ENCODE measurements at places on chromosomes 5 and 9. TPM values are rescaled to one million over a fixed set of nuclear protein-coding genes. Genes with fewer than 3 reads are reported as not detected.

SPATA9 gene
- total RNA-seq, result not detected

TRIM14 gene
- total RNA-seq, result 5.0 TPM

ARID3C gene
- not detected for total RNA-seq

DNA sequence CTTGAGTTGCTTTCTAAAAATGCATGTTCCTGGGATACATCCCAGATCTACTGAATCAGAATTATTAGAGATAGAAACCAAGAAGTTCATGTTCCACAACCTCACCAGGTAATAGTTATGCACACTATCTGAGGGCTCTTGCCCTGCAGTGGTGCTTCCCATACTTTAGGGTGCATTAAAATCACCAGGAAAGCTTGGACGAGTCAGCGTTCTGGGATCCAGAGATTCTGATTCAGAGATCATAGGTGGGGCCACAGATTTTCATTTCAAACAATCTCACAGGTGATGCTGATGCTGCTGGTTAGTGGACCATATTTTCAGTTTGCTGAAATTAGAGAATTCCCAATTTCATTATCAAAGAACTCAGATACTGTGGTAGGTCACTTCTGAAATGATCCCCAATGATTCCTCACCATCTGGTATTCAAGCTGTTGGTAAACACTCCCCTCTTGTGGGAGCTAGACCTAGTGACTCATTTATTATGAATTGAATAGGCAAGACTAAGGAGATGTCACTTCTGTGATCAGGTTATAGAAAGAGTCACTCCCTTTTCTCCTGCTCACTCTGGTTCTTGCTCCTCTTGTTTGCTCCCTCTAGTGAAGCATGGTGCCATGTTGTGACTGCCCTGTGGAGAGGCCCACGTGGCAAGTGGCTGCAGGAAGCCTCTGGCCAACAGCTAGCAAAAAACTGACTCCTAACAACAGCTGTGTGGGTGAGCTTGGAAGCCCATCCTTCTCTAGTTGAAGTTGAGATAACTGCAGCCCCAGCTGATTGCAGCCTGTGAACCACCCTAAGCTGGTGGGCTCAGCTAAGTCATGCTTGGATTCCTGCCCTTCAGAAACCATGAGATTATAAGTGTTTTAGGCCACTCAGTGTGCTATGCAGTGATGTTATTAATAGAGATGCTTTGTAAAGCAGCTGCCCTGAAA, 59.8 kb downstream of the SH3TC2 start:
- no peak for DNase-seq

- DNase-seq, result no peak
Measured at GRCh38 chr9:96122751-96123150, 179.2 kb downstream of the HSD17B3 start.

GRCh38 chr9:98178874-98179850, 13.3 kb downstream of the CORO2A start:
- no peak for DNase-seq

- DNase-seq, result no peak
Measured at GRCh38 chr5:166758151-166758550, 1533.3 kb upstream of the WWC1 start.

DNA sequence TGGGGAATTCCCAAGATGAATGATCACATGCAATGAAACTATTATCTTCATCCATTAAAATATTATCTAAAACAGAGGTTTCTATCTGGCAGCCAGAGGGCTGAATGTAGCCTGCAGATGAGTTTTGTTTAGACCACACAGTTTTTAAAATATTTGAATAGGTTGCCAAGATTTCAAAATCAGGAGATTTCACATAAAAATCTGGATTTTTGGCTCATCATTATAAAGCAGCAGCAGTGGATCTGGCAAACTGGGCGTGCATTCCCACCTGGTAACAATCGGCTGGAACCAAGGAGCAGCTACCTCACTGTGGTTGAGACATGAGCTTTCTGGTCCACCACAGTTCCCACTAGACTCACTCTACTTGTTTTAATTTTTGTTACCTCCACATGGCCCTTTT, 155.1 kb downstream of the BNC2 start:
- peak; percentile 44 for DNase-seq

- DNase-seq, result no peak
Measured at GRCh38 chr5:137935694-137936093, 46.4 kb downstream of the PKD2L2 start.

DNA sequence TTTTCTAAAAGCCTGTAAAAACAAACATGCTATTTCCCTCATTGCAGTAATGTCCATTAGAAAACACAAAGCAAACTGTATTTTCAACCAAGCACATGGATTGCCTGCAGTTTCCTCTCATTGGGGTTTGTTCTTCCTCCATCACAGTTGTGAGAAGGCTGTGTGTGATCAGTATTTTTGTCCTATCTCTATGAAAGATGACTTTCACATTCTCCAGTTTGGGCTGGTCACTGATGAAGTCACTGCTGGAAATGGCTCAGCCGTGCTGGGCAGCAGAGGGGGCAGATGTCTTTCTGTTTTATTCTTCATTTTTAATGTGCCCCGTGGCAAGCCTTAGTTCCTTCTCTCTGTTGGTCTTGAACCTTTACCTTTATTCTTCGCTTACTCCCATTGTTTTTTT, 288.9 kb upstream of the MPDZ start:
- peak; percentile 68 for DNase-seq

DNA sequence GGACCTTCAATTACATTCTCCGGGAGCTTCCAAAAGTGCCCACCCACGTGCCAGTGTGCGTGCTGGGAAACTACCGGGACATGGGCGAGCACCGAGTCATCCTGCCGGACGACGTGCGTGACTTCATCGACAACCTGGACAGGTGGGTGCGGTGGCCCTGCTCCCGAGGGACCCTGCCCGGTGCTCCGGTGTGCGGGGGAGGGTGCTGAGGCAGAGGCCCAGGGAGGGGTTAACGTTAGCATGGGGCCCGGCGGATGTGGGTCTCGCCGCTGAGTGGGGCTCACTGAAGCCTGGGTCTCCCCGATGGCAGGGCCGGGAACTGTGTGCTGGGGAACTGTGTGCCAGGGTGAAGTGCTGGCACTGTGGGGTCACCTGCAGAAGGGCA, 10.6 kb upstream of the AJM1 start:
- no peak for DNase-seq

DNA sequence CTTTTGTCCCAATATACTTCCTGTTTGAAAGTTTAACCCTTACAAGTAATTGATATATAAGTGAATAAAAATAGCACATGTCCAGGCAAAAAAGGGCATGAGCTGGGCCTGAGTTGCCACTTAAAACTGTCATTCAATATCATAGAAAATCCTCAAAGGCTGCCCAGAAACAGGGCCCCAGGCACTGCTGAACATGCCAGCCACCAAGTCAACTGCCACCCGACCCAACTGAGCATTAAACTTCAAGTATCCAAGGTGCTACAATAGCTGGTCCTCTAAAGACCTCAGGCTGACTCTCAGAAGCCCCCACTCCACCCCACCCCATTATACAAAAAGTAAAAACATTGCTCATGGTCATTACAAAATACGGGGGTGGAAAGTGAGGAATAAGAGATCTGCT, 83.7 kb downstream of the CEMIP2 start:
- DNase-seq, result no peak

DNA sequence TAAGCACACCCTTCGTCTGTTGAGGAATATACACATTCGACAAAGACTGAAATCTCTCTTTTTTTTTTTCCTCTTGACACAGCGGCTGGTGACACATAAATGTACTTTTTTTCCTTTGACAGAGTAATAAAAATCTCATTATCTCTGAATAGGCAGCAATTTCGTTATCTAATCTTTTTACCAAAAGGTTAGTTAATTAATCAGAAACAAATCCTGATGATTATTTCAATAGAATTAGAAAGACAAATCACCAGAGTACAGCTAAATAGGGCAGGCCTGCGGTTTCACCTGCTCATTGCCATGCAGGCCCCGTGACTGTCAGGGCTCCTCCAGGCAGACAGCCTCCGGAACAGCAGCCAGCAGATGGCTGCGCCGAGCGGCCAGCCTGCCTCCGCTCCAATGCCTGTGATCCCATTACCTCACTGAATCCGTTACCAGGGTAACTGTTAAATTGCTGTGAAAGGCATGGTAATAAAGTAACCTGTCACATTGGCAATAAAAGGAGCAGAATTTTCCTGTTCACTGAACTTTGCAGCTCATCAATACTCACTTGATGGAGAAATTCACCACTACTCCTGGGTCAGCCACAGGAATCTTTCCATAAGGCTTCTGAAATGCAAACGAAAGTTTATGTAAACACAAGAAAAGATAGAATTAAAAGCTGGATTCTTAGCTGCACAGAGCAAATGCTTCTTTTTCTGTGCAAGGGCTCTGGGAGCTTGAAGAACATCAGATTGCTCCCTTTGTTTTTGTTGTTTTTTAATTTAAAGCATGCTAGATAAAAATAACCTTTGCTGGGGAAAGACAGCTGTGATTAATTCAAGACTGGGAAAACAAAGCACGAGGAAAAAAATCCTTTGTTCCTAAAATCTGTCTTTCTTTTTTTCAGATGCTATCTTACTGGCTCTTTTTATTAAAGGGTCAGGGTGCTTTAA, 666.4 kb upstream of the ZNF608 start:
- peak; percentile 87 for DNase-seq
